ENCODE measurements at places on chromosomes 7 and 10.
A peak's percentile ranks its signal among the peaks of the same experiment; 100 is the strongest.

GRCh38 chr7:33351709-33352108, 222.3 kb downstream of the BBS9 start:
- no peak for ATAC-seq

GRCh38 chr10:100128951-100129350, 47.3 kb upstream of the CPN1 start:
- no peak for ATAC-seq

DNA sequence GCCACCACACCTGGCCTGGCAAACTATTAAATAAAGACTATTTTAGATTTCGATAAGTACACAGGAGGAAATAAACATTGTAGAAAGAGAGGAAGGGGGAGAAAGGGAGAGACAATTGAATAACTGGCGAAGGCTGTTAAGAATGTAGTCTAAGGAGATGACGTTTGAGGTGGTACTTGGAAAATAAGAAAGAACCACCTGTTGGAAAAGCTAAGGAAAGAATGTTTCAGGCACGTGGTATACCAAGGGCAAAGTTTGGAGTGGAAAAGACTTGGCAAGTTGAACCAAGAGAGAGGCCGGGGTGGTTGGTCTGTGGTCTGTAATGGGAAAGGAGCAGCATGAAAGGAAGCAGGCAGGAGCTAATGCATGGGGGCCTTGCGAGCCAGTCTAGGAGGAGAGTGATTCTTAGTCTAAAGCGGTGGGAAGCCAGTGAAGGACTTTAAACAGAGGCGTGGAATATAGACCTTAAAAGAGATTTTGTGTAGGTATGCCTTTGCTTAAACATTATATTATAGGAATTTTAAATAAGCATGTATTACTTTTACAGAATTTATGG, 9.4 kb downstream of the ING3 start:
- no peak for ATAC-seq

DNA sequence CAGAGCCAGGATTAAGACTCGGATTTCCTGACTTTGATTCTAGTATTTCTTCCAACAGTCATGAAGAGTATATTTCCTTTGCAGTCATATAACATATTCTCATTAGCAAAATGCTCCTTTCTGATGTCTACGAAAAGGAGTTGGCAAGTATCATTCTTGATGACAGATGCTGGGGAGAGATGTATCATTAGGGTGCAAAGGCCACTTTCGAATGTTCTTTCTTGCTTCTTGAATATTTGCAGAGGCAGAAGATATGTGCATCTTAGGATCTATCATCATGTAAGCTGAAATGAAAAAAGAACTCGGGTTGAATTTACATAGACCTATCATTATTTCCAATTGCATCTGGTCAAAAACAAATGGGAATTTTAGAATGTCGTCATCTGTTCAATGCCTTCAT, 294.4 kb downstream of the BAMBI start:
- no peak for ATAC-seq

- no peak for ATAC-seq
These were observed 24.9 kb downstream of the SFR1 start for GRCh38 chr10:104146882-104147281.

GRCh38 chr10:126972635-126973414, 67.6 kb downstream of the DOCK1 start:
- ATAC-seq = no peak

DNA sequence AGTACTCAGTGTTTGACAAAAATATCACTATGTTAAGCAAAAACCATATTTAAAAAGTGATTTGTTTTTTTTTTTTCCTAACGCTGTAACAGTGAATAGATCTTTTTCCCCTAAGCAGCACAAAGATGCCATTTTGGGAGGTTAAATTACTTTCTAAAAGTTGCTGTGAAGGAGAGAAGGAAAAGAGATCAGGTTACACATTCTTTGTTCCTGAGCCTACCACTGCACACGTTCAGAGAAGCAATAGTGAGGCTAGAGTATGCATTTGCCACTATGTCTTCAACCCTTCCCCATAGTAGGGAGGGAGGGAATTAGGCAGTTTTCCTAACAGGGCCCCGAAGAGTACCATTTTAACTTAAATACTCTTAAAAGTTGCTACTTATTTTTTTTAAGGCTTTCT, 38.9 kb downstream of the BMPR1A start:
- ATAC-seq = no peak

DNA sequence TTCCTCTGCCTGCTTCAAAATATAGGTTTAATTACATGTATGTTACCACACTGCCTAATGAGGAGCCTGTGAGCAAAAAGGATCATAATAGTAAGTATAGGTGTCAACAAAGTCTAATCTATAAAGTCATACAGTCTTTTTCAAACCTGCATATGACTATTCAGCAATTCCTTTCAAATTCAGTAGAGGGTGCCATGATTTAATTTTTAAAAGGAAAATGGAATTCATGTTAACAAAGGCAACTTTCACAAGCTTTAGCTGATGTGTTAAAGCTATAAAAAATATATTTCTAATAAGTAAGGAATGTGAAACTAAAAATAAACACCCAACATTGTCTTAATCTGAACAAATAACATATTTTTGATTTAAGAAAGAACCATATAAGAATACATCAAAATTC, 52.1 kb downstream of the MPP7 start:
- ATAC-seq = no peak

DNA sequence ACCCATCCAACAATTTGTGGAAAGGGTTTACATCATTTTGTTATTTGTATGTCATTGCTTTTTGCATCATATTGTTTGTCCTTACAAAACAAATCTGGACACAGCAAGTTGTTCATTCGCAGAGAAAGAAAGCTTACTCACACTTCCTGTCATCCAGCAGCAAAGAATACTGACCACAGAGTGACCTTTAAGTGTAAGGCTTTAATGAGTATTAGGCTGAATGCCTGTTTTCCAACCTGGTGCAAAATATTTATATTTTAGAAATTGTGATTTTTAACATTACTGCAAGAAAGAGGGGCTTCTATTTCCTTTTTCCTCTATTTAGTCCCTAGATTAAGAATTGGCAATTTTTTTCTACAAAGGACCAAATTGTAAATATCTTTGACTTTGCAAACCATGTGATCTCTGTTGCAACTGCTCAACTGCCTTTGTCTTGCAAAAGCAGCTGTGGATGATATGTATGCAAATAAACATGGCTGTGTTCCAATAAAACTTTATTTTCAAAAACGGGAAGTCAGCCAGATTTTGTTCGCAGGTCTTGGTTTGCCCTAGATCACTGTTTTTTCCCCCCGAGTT, 27.8 kb upstream of the ITGB1 start:
- no peak for ATAC-seq

- ATAC-seq = peak; percentile 76
These were observed 170.4 kb downstream of the ARID5B start for GRCh38 chr10:62071846-62072281.

GRCh38 chr10:119539359-119539825, 3.1 kb downstream of the RGS10 start:
- ATAC-seq = no peak

DNA sequence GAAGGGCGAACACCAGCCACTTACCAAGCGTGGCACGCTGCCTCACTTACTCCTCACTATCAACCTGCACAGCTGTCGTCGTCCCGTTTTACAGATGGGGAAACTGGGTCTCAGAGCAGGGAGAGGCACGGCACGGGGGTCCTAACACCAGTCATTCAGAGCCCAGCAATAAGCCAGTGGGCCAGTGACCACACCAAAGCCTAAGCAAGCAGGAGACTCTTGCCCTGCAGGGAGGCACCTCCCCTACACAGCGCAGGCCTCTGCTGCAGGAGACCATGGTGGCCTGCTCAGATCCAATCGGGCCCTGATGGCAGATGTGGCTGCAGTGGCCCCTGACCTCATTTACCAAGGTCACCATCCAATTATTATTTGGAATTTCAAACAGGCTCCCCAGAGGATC, 4.8 kb downstream of the SLIT1 start:
- no peak for ATAC-seq

DNA sequence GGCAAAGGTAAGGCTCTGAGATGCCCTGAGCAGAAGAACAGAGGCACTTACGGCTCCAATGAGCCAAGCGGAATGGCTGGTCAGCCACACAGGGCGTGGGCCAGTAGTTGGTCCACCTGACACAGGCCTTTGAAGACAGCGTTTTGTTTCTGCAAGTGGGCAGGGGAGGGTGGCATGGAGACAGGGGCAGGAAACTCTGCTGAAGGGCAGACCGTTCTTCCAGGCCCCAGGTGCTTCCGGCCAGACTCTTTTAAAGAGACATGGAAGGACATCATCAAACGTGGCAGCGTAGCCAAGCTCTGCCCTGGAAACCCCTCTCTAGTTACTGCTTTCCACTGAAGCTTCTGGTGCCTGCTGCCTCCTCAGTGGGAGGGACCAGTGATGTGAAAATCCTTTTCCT, 77.5 kb upstream of the KMT2E start:
- ATAC-seq = no peak

DNA sequence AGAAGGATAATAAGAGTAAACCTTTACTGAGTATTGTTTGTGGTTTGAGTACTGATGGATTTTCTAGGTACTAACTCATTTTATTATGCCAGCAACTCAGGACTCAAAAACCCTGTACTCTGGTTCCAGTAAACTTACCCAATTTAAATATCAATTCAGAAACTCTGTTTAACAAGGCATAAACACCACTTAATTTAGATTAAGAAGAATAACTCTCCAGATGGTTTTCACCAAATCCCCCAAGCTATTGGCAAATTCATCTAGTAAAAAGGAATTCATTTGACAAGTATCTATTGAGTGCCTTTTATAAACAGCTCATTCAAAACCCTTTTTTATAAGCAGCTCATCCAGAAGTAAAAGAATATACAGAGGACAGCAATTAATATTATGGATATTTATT, 572.4 kb downstream of the PHTF2 start:
- ATAC-seq = no peak

DNA sequence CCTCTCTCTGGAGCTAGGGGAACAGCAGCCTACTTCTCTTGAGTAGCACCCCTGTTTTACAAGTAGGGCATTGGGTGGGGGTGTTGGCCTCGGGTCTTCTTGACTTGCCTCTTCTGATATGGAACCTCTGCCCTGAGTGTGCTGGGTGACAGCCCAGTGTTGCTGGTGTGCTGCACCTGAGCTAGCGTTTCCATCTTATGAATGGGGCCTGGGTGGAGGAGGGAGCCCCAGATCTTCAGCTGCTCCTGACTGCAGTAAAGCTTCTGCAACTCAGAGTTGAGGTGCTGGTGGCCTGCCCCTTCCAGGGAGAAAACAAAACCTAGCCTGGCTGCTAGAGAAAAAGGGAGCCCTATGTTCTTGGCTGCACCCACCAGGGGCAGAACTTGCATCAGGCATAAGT, 202.5 kb upstream of the SHH start:
- ATAC-seq = no peak

DNA sequence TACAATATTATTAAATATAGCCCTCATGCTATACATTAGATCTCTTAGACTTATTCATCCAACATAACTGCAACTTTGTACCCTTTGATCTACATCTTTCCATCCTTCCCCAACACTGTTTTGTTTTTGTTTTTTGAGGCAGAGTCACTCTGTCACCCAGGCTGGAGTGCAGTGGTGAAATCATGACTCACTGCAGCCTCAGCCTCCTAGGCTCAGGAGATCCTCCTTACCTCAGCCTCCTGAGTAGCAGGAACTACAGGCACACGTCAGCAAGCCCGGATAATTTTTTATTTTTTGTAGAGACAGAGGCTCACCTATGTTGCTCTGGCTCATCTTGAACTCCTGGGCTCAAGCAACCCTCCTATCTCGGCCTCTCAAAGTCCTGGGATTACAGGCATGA, 53.3 kb downstream of the NT5C2 start:
- ATAC-seq = peak; percentile 52

DNA sequence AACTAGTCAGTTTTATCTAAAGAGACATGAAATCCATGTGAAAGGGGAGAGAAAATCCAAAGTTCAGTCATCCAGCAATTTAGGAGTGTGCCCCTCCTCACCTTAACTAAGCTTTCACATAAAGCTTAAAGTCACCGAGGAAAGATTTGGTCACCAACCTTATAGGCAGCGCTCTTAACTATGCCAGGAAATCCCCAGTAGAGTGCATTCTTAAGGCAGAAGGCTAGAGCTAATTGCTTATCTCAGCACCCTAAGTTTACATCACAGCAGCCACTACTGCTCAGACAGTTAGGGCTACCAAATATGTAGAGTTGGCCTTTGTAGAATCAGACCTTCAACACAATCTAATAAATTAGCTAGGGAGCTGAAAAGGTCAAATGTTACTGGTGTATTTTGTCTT, 47.9 kb downstream of the MTPN start:
- ATAC-seq = peak; percentile 94

DNA sequence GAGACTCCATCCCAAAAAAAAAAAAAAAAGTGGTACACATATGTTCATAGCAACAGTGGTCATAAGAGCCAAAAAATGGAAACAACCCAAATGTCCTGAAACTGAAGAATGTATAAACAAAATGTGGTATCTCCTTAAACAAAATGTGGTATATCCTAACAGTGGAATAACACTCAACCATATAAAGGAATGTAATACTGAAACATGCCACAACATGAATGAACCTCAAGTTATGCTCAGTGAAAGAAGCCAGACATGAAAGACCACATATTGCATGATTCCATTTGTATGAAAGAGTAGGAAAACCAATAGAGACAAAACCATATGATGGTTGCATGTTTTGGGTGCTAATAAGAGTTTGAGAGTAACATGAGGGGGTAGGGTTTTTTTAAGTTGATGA, 3.1 kb downstream of the GJC3 start:
- ATAC-seq = no peak

- no peak for ATAC-seq
These were observed 143.7 kb upstream of the NRP1 start for GRCh38 chr10:33478089-33478674.

Measured in activated T-helper 17 cell treated with anti-CD3 and anti-CD28 coated beads, Interleukin-2, amount 50 U/mL, for 72 hours (primary cell).